ENCODE measurements at places on chromosomes 13 and 19.

DNA sequence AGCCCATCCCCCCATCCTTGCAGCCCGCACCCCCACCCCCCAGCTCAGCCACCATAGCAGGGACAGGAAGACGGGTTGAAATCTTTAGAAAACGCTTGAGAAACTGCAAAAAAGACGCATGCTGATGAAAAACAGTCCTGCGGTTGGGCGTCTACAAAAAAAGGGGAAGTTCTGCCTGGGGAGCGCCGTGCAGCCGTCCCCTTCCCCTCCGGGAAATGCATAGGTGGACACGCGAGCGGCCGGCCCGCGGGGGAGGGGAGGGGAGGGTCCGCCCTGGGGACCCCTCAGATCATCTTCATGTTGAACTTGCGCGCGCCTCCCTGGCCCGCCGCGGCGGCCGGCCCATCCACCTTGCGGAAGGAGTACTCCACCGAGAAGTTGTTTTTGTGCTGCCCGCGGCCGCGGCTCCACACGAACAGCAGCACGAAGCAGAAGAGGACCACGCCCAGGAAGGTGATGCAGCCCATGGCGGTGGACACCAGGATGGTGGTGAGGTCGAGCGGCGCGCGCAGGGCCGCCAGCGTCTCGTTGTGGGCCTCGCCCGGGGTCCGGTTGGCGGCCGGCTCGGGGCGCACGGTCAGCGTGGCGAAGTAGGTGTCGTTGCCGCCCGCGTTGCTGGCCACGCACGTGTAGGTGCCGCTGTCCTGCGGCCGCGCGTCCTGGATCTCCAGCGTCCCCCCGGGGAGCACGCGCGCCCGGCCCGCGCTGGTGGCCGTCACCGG lies 7.9 kb upstream of the PEAK3 start:
- peak; percentile 67 for DNase-seq

DNA sequence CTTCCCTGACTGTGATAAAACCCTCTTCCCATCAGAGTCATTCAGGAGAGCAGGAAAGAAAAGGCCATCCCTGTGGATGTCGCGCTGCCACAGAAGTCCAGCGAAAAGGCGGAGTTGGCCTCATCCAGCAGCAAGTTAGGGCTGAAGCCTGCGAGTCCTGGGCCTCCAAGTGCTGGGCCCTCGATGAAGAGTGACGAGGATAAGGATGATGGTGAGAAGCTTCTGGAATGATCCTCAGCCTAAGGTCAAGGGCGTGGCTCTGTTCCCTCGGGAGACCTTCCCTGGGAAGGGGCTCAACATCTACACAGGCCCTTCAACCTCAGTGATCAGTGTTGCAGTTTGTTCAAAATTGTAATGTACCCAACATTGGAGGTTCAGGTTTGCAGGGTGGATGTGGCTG lies 22.3 kb downstream of the TEX29 start:
- DNase-seq = no peak

DNA sequence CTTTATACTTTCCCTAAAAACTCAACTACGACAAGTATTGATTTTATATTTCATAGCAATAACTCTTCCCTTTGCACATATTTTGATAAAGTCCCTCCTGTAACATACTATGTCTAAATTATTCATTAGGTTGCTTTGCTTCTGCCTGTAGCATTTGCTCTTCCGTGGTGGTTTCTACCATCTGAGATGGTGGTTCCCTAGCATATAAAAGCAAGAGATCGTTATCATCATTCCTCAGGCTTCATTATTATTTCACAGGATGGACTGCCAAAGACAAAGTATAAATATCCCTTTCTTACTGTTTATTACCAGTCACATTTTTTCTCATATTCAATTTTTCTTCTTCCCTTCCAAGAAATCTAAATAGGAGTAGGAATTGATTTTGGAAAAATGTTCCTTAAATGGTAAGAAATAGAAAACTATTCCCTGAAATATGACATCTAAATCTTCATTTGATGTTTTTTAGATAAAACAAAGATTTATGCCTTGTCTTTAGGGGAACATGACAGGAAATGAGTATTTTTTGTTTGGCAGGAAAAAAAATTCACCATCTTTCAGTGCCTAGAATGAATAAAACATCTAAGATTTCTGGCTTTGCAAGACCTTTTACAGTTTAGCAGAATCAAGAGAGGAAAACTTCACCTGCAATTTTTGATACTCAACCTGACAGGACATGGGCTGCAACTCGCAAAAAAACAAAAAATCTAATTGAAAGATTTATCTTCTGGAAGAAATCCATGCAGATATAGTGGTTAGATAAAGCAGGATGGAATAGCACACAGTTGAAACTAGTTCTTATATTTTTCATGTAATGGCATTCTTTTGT lies 340.0 kb downstream of the SPRY2 start:
- DNase-seq = no peak

DNA sequence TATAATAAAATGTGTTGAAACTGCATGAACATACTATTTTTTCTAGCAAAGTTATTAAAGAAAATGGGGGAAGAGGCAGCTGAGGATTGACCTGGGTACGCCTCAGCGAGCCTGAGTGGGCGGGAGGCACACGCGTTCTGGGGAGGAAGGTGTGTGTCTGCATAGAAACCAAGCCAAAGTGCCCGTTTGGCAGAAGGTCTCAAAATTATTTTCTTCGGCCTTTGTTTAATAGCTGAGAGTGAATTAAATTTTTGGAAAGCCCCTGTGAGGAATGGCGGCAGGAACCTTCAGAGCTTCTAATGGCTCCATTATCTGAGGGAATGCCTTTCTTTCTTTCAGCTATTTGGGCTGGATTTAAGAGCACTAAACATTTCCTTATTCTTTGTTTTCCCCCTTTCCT lies 5.2 kb downstream of the ZIC2 start:
- DNase-seq = peak; percentile 8

DNA sequence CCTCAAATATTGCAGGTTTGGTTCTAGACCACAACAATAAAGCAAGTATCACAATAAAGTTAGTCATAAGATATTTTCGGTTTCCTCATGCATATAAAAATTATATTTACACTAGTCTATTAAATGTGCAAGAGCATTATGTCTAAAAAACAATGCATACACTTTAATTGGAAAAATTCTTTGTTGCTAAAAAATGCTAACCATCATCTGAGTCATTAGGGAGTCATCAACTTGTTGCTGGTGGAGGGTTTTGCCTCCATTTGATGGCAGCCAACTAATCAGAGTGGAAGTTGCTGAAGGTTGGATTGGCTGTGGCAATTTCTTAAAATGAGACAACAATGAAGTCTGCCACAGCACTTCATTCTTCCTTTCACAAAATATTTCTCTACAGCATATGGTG lies 422.3 kb upstream of the GPC6 start:
- no peak for DNase-seq

GRCh38 chr13:106619688-106620555 lies 52.0 kb upstream of the ARGLU1 start:
- peak; percentile 34 for DNase-seq

GRCh38 chr19:45469945-45470761 lies 2.4 kb downstream of the FOSB start:
- DNase-seq = peak; percentile 49
